ENCODE measurements at places on chromosomes 12 and 14. TPM values are rescaled to one million over a fixed set of nuclear protein-coding genes. Genes with fewer than 3 reads are reported as not detected.

The LTB4R2 gene
- 66.5 TPM for total RNA-seq

The OR4E2 gene
- not detected for total RNA-seq

The DNAH10 gene
- not detected for total RNA-seq

The LALBA gene
- total RNA-seq: not detected

The TUNAR gene
- total RNA-seq: not detected

The NTF3 gene
- total RNA-seq: 1.7 TPM

The FGF23 gene
- not detected for total RNA-seq

The FBLN5 gene
- total RNA-seq: 240 TPM

The WNT1 gene
- total RNA-seq: not detected

The TMEM52B gene
- not detected for total RNA-seq

The AQP6 gene
- not detected for total RNA-seq

The LTBP2 gene
- total RNA-seq: 52.5 TPM

The KIF26A gene
- total RNA-seq: 2.7 TPM

The SLCO1B1 gene
- total RNA-seq: not detected

The SERPINA12 gene
- 8.6 TPM for total RNA-seq

The IL22 gene
- not detected for total RNA-seq

The SYNE3 gene
- total RNA-seq: 27.0 TPM

The PRPH gene
- total RNA-seq: 17.2 TPM

The LRFN5 gene
- 197 TPM for total RNA-seq

The MYH6 gene
- total RNA-seq: not detected

The SLC4A8 gene
- 0.74 TPM for total RNA-seq

The NOS1 gene
- 9.6 TPM for total RNA-seq

The TDP1 gene
- total RNA-seq: 10.8 TPM

Measured in vagina (tissue), 2 donors.